ENCODE measurements at places on chromosomes 3 and 15.

GRCh38 chr3:4271834-4272233, 31.3 kb upstream of the SETMAR start:
- no peak for DNase-seq

GRCh38 chr3:150005243-150006112, 34.8 kb upstream of the PFN2 start:
- DNase-seq, result no peak

DNA sequence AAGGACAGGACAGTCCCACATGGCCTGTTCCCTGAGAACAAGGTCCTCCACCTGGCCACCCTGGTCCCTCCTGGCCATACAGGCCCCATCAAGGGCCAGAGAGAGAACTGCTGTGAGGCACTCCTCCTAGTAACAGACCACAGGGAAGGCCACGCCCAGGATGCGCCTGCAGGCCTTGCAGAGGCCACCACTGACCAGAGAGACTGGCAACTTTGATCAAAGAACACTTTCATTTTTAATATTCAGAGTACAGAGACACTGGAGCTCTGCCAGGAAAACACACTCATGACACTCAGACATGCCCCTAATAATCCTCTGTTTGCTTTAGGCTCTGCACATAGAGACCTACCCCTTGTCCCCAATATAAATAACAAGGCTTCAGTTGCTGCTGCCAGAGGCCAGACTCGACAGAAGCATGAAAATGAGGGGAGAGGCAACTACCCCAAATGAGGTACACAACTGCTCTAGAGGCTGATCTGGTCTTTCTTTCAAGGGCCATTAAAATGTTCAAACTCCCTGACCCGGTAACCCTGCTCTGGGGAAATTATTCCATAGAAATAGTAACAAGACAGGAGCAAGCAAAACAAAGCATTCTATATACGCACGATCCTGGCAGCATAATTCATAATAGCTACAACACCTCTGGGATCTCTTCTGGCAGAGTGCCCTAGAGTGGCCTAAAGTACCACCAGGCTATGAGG, 44.8 kb downstream of the CCDC12 start:
- no peak for DNase-seq

DNA sequence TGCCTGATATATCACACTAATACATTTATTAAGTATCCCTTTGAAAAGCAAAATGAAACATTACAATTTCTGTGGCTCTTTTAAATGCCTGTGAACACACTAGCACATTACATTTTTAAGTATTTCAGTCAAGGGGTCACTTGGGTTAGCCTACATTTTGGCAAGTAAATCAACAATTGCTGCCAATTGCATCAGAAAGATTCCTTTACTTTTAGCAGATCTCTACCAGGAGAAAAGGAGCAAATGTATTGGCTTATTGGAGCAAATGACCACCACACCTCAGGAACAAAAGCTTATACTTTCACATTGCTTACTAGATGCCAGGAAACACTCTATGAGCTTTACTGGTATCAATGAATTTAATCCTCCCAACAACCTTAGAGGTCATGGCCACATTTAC, 947.1 kb downstream of the FHIT start:
- no peak for DNase-seq

DNA sequence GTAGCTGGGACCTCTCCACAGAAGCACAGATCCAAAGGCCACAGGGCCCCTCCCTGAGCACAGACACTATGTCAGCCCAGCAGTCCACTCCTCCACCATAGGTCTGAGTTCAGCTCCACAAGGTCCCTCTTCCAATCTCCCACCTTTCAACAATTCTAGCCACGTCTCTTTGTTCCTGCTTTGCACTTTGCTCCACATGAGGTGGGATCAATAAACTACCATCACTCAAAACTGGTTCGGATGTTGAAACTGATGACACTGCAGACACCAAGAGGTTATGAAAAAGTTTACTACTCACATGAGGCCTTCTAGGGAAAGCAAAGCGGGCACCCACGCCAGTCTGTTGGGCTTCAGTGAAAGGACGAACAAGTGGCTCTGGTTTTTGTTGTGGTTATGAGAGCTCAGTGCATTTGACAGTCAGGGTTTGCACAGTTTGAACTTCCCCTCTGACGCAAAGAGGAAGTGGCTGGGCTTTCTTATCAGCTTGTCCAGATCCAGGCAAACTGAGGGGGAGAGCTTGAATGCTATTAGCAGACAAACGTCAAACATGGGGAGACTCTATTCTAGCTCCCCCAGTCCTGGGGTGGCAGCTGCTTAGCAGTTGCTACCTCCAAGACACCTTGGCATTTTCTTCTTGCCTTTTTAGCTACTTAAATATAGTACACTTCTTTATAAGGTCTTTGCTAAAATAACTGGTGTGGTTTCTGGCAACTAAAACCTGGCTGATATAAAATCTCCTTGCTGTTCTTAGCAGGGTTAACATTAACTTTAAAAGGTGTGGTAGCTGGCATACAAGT, 37.8 kb downstream of the ZNF445 start:
- peak; percentile 27 for DNase-seq

GRCh38 chr3:18680758-18681157, 255.6 kb upstream of the SATB1 start:
- no peak for DNase-seq

DNA sequence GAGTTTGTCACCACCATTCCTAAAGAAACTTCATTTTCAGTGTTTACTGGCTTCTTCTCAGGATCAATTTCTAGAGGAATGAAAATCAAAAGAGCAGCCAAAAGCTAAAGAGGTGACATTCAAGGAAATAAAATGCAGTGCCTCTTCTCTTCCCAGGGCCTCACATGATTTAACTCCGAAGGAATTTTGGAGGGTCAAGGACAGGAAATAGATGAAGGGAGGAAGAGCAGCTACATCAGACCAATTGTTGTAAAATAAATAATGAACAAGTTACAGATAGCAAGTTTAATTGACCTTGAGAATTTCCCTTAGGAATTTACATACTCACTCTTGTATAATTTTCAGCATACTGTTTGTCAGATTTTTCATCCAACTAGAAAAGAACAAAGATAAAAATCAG, 78.1 kb downstream of the LRRFIP2 start:
- DNase-seq, result no peak

Measured in omental fat pad (tissue), 4 donors.